ENCODE measurements at places on chromosomes 6 and 20.

- no peak for DNase-seq
Observed at GRCh38 chr6:139920027-139920775, 545.8 kb upstream of the CITED2 start.

GRCh38 chr6:36128073-36128472, 2.2 kb upstream of the MAPK13 start:
- DNase-seq: no peak

GRCh38 chr6:159110013-159110412, 59.2 kb upstream of the FNDC1 start:
- peak; percentile 68 for DNase-seq

GRCh38 chr6:83384751-83385150, 46.1 kb downstream of the ME1 start:
- DNase-seq: no peak

DNA sequence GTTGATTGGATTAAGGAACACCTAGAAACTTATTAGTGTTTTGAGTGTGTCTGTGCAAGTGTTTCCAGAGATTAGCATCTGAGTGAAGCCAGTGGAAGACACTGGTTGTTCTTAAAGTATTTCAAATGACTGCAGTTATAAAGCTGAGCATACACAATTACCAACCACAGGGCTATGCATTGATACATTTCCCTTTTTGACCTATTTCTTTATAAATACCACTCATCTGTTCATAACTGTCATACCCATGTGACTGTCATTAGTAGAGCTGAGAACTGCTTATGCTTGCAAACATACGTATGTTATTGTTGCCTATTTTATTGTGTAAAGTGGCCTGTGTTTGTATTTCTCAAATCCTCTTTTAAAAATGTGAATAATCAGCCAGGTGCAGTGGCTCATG, 15.3 kb upstream of the ZC3H12D start:
- DNase-seq: no peak

- DNase-seq: no peak
Observed at GRCh38 chr6:101607111-101607690, 213.7 kb downstream of the GRIK2 start.

GRCh38 chr6:105954148-105954547, 132.0 kb upstream of the PRDM1 start:
- no peak for DNase-seq

- DNase-seq: no peak
Observed at GRCh38 chr6:118677193-118677592, 25.8 kb upstream of the CEP85L start.

DNA sequence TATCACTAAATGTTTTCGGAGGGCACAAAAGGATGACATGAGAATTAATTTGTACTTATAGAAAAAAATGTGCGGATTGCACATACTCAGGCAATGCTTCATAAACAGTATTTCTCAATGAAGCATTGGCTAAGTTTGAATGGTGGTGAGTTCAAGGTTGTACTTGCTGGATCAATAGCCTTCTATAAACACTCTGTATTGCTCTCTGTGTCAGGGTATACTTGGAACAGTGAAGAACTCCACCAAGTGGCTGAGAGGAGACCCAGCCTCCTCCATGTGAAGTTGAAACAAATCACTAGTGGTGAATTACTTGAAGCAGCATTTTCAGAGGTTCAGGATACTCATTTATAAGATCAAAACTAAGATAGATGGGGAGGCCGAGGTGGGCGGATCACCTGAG, 360.6 kb downstream of the RIMS1 start:
- no peak for DNase-seq

DNA sequence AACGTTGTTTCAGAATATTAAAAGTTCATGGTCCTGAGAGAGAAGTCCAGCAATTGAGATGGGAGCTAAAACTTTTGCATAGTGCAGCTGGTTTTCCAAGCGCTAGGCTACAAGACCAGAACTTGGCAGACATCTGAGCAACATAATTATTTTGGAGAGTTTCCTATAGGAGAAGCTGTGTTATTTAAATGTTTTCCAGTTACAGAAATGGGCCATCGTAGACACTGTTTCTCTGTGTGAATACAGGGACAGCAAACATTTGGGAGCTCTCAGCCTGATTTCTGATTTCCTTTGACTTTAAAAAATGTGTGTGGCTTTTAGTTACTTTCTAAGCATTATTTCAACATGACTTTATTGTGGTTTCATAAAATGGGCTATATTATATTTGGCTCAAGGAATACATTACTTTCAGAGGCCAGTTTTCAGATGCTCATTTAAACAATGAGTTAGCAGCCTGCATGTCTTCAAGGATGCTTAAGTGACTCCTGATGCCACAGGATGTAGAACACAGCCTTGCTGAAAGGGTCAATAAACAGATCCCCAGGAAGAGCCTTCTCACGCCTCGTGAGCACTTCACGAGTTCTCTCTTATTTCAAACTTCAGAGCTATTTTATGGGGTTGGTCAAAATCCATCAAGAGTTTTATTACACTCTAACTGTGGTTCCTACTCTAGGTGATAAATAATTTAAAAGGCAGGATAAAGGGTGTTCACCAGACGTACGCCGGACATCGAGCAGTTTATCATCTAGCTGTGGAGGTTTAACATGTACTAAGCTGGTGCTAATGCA, 193.8 kb downstream of the SMOC2 start:
- DNase-seq: no peak

GRCh38 chr6:33172688-33173534, 19.4 kb downstream of the COL11A2 start:
- DNase-seq: peak; percentile 37

- DNase-seq: no peak
Observed at GRCh38 chr20:37166867-37167266, 12.3 kb upstream of the RPN2 start.

- no peak for DNase-seq
Observed at GRCh38 chr6:144823131-144823530, 538.0 kb downstream of the UTRN start.

DNA sequence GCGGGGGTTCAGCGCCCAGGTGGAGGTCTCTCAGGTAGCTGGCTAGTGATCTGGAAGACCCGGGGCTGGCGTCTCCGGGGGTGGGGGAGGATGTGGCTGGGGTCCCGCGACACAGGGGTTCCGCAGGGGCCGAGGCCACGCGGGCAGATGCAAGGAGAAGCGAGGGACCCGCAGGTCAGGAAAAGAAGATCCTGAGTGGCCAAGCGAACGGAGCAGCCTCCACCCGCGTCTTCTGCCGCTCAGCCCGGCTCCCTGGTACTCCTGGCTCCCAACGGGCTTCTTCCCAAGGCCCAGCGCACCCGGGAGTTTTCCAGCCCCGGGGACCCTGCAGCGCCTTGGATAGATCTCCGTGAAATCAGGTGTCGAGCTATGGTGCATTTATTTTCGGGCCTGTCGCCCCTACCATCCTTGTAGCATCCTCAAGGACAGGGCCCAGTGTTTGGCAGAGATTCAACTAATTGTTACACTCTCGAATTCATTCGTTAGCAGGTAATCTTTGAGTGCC, 682 bp upstream of the CHD6 start:
- no peak for DNase-seq

DNA sequence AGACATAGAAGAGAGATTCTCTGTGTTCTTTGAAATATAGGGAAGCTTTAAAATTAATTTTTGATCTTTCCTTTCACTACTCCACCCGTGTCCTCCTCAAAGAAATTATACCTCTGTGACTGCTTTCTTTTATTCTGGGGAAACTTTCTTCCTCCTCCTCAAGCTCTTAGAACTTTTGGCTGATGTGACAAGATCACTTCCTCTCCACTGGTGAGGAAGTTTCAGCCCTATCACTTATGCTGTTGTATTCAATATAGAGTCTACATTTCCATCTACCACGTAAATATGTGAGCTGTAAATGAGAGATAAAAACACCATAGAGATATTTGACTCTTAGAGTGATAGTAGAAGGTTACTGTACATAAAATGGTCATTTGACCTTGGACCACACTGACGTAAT, 141.9 kb upstream of the SASH1 start:
- no peak for DNase-seq

DNA sequence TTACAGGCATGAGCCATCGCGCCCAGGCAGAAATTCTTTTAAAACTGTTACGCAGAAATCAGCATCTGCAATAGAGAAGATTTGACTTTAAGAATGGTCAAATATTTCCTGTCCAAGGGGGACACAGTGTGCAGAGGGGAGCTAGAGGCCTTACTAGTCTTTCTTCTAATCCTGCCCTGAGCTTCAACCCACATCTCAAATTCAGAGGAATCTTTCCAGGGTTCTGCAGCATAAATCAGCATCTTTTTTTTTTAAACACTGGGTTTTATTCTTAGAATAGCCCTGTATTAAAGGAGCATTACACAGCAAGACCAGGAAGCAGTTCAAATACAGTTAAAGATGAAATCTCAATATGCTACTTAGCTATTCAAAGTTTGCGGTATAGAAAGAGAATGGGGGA, 81.1 kb downstream of the DTNBP1 start:
- DNase-seq: no peak

- DNase-seq: no peak
Observed at GRCh38 chr20:25437153-25437581, 29.7 kb downstream of the GINS1 start.

DNA sequence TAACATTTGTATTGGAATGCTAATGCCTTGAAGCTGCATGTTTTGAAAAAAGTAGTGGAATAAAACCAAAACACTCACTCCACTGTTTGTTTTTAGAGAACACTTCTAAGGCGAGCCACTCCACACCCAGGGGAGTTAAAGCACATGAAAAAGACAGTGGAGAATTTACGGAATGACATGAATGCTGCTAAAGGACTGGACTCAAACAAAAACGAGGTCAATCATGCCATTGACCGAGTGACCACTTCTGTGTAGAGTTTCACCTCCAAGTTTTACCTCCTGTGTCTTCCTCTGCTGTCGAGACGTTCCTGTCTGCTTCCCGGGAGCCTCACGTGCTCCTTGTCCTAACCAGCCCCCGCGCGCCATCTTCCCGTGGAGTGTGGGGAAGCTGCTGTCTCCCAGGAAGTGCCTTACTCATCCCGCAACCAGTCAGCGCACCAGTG, 127.8 kb downstream of the LRRC1 start:
- DNase-seq: no peak

- DNase-seq: no peak
Observed at GRCh38 chr6:11929241-11929835, 82.8 kb upstream of the HIVEP1 start.

DNA sequence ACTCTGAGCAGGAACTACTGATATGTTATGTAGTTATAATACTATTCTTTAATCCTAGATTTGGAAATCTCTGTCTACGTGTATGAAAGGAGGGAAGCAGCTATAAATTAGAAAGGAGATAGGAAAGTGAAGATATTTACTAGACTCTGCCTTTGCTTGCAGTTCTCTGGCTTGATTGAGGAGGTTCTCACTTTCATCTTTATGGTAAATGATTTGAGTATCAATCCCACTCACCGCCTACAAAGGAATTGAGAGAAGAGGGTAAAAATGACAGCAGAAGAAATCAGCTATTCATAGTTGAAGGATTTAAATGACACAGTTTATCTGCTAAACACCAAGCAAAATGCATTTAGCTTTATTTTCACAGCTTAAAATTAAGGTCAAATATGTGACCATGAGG, 67.3 kb downstream of the FAM229B start:
- DNase-seq: no peak

DNA sequence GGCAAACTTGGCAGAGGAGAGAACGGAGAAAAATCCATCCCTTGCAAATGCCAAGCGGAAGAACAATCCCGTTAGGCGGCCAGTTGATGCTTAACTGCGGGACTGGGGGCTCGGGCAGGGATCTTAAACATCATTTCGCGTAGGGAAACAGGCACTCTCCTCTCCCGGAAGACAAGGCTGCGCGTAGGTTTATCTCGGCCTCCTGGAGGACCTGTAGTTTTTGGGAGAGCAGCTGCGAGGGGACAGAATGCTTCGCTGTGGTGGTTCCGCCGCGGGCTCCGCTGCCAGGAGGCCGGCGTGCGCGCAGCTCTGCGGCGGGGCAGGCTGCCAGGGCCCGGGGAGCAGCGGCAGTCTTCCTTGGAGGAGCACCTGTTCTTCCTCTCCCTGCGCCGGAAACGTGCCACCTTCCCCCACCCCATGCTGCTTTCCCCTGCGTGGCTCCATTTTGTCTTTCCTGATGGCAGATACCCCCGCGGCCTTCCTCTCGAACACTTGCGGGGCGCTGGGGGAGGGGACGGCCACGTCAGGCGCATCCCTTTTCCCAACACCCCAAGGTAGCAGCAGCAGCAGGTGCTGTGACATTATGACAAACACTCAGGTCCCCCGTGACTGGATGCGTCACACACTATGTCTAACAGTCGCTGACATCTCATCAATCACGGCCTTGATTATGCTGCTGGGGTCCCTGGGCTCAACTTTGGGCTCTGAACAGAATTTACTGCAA, 230.7 kb upstream of the BTBD3 start:
- no peak for DNase-seq

DNA sequence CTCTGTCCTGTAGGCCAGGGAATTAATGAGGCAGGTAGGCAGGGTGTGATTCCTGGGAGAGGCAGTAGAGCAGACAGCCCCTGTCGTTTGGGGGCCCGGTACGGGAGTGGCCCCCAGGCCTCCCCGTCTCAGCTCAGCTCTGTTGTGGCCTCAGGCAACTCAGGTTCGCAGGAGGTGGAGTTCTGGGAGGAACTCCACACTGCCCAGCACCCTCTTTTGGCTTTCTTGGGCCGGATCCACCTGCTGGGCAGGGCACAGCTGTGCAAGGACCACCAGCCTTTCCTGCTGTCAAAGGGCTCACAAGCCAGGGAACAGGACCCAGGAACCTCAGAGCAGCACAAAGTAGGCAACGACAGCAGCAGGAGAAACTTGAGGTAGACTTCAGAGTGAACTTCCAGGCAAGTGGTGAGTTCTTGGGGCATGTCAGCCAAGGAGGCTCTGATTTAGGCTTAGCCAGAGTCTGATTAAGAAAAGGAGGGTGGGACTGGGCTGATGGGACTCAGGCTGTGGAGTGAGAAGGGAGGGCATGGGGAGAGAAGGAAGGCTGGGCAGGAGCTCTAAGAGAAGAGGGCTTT, 36.9 kb downstream of the RAB44 start:
- no peak for DNase-seq
